ENCODE measurements at places on chromosomes 5 and 9.

DNA sequence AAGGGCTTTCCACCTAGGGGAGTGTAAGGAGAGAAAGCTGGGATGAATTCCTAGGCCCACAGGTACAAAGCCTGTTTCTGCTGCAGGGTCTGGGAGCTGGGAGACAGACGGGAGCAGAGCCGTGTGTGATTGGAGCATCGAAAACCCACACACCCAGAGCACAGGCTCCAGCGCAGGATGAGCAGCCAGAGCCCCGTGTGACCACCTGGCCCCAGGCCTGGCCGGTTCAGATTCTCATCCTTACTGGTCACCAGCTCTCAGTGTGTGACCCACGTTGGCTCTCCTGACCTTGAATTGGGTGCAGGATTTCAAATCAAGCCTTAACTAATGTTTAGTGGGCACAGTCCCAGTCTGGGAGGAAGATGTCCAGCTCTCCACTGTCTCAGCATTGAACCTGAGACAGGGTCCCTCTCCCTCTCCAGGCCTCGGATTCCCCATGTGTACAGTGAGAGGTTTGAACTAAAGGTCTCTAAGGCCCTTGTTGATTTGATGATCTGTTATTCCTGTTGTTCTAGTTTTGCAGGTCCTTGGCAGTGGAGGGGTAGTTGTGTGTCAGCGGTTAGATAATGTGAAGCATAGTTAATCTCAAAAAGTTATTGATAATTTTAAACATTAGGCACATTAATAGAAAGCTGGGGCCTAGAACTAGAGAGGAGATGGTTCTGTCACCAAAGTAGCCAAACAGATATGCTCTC lies 50.1 kb downstream of the PPARGC1B start:
- no peak for DNase-seq

GRCh38 chr9:33465596-33466564 lies 7.8 kb downstream of the NOL6 start:
- DNase-seq: no peak

DNA sequence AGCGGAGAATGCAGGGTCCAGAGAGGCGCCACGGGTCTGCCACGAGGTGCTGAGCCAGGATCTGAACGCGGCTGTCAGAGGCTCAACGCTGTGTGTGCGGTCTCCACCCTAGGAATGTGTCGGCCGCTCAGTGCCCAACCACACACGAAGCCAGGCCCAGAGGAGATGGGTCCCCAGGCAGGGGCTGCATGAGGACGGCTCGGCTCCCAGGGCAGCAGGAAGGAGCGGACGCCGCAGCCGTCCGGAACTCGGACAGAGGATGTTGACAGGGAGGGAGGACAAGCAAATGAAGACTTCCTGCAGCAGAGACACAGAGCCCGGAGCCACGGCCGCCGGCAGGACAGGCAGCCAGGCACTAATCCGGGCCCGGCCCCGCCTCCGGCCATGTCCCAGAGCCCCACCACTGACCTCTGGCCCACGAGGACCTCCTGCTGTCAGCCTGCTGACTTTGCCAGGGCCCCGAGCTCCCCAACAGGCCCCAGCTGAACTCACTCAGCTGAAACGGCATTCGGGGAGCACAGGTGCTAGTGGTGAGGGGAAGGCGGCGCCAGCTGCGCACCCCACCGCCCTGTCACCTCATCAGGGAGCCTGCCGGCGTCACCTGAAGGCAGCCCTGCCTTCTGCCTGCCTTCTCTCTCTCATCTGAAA lies 12.7 kb downstream of the VAV2 start:
- DNase-seq: no peak

- DNase-seq: peak; percentile 24
Measured at GRCh38 chr9:137113385-137114159, 961 bp downstream of the DPP7 start.

DNA sequence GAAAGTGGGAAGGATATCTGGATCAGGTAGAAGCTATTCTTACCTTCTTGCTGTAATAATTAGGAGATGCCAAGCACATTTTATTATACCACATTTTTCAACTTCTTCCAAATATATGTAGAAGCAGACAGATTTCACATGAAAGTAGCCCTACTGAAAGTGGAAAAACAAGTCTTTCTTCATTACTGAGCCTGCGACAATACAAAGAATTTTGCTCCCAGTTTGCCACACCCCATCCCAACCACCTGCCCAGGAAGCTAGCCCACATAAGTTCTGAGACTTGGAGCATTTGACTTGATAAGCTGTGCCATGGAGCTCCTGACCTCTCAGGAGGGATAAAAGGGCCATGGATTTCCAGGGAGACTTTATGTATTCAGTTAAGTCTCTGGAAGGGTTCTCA lies 249.1 kb upstream of the ADCY2 start:
- no peak for DNase-seq

DNA sequence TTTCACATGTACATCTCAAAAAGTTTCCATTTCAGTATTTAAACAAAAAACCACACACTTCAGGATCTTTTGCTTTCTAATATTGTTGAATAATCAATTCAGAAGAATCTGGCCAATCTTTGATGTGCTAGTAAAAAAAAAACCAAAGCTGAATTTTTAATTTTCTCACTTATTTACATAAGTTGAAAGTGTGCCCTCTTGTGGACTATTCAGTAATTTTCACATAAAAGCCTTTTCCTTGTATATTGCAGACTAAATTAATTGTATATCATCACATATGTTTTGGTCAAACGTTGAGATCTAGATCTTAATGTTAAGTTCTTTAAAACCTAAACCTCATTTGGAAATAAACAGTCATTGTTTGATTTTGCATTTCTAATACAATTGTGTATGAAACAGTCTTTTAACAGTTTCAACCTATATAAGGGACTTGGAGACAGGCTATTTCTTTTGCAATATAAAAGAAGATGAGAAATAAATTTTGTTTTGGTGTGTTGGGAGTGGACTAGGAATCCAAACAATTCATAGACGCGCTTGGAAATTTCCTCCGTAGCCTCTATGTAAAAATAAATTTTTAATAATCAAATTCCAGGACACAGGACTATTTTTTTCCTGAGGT lies 68.1 kb downstream of the NIPBL start:
- DNase-seq: peak; percentile 86

DNA sequence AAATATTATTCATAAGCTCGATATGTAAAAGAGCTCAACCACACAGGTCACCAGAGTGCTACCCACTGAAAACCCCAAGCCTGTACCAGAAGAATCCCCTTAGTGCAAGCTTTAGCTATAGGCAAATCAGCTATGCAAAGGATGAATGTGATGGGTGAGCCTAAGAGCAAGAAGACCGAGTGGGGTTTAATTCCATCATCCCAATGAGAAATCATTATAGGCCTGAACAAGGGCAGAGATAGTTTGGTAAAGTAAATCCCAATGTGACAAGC lies 21.8 kb downstream of the ELOVL7 start:
- DNase-seq: no peak

- DNase-seq: peak; percentile 64
Measured at GRCh38 chr9:125747053-125747764, at the start of gene PBX3. PBX3 (plus strand) TSS chr9:125747373.

- DNase-seq: no peak
Measured at GRCh38 chr9:3608011-3608410, 82.2 kb upstream of the RFX3 start.

- DNase-seq: no peak
Measured at GRCh38 chr9:72915659-72916058, 37.2 kb downstream of the ALDH1A1 start.

GRCh38 chr5:168136340-168136739 lies 155.1 kb upstream of the WWC1 start:
- no peak for DNase-seq

DNA sequence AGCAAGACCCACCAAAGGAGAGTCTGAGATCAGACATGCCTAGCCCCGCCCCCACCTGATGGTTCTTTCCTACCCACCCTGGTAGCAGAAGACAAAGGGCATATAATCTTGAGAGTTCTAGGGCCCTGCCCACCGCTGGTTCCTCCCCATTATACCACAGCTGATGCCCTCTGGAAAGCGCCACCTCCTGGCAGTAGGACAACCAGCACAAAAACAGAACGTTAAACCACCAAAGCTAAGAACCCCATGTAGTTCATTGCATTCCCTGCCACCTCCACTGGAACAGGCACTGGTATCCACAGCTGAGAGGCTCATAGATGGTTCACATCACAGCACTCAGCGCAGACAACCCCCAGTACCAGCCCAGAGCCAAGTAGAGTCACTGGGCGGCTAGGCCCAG lies 81.2 kb upstream of the TRPC7 start:
- DNase-seq: no peak

DNA sequence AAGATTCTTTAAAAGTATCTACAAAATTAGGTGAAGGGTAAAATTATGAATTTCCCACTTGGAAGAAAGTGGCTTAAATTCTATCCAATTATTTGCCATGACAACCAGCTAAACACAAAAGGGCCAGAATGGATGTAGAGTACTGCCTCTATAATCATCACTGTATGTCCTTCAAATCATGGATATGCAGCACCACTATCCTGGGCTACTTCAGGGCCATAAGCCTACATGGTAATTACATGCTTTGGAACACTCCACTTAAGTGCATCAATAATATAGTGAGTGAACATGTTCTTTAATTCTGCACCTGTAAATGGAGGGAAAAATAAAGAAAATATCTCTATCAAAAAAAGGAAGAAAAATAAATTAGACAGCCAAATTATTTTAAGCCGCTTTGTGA lies 575.2 kb downstream of the ISL1 start:
- no peak for DNase-seq

DNA sequence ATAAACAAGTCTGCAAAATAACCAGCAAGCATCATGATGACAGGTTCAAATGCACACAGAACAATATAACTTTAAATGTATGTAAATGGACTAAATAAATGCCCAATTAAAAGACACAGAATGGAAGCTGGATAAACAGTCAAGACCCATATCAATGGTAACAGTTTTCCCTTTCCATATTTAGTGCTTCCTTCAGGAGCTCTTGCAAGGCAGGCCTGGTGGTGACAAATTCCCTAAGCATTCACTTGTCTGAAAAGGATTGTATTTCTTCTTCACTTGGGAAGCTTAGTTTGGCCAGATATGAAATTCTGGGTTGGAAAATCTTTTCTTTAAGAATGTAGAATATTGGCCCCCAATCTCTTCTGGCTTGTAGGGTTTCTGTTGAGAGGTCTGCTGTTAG lies 120.2 kb upstream of the RASA1 start:
- DNase-seq: peak; percentile 40

GRCh38 chr5:152136321-152136720 lies 211.7 kb upstream of the GLRA1 start:
- DNase-seq: no peak

DNA sequence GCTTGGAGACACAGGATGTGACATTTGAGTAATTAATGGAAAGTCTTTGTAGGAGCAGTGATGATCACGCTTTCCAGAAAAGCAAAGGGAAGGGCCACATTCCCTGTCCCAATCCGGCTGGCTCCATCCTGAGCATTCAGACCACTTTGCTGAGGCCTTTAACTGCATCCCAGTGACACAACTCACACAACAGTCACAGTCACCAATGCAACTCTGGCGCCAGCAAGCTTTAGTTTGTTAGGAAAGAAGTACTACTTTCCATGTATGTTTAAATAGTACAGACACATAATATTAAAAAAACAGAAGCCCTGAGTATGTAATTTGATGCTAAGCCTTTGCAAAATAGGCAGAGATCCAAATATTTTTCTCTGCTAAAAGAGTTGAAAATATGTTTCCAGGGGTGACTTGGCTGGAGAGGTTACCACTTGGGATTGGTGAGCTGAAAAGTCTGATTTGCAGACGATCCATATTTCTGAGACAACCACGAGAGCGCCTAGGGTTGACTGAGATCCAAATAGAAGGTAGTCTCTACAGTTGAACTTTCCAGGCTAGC lies 31.7 kb upstream of the GAS1 start:
- DNase-seq: no peak

DNA sequence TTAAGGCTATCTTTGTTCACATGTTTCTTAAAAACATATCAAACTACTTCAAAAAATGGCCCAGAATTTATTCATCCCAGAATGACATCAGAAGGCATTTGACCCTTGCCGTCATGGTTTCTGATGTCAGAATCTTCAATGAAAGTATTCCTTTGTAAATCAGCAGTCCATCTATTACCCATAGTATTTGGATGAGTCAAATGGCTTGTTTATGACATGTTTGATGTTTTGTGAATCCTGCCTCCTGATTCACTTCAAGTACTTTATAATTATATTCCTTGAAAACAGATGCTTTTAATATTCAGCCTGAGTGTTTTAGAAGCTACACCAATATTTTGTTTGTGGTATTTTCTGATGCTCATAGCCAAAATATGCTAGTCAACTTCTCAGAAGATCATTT lies 200.8 kb upstream of the MEF2C start:
- peak; percentile 49 for DNase-seq

- DNase-seq: no peak
Measured at GRCh38 chr9:134988706-134989105, 71.0 kb upstream of the FCN1 start.

DNA sequence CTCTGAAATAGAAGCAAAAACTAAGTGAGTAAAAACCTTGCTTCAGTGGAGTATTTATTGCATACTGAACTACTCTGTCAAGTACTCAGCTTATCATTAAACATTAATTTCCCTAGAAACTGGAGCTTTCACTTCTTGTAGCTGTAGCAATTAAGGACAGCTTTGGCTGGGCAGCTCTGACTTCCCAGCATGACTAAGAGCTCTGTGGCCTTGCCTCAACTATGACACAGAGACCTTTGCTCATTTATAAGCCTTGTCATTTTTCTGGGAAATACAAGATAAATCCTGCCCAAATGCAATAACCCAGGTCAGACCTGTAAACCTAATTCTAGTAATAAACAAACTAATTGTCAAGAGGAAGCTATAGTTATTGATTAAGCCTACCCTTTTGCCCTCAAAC lies 65.4 kb upstream of the STK32A start:
- DNase-seq: peak; percentile 8

- no peak for DNase-seq
Measured at GRCh38 chr9:5459289-5459829, 9.0 kb downstream of the CD274 start.

DNA sequence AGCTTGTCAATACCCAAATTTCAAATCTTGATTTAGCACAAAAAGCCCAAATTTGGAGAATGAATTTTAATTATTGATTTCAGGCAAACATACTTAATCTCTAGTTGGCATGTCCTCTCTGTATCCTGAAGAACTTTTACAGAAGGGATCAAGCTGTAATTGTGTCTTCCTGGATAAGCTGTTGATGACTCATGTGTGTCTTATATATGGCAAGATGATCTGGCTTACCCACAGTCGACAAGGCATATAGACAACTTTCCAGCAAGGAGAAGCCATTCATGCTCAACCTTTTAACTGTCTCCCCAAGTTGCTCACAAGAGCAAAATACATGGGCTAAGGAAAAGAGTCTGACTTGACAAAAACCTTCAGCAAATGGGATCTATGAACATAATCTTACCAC lies 112.5 kb upstream of the SLCO6A1 start:
- DNase-seq: peak; percentile 15

GRCh38 chr5:181047921-181048320 lies 7.9 kb downstream of the BTNL9 start:
- no peak for DNase-seq

DNA sequence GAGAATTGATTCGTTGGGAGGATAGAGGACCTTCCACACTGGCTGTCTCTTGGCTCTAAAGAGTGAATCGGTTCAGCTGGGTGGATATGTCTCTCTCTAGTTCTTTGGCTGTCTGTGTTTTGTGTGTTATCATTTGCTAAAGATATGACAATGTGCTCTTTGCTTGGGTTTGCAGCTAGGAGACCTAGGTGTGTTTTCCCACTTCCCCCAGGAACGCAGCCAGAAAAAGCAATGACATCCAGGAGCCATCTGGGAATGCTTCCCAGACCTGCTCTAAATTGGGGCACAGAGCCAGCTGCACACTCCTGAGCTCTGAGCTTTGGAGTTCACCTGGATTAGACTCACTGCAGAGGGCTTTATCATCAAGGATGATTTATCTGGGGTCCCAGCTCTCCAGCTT lies 12.8 kb upstream of the PDZD2 start:
- no peak for DNase-seq

- DNase-seq: peak; percentile 56
Measured at GRCh38 chr9:37784291-37784615, 611 bp downstream of the EXOSC3 start.
